Renal cortex interstitium (tissue), 15 donors: ENCODE measurements at places on chromosomes 7 and 10. TPM values are rescaled to one million over a fixed set of nuclear protein-coding genes. Genes with fewer than 3 reads are reported as not detected.
A peak's percentile ranks its signal among the peaks of the same experiment; 100 is the strongest.

DNA sequence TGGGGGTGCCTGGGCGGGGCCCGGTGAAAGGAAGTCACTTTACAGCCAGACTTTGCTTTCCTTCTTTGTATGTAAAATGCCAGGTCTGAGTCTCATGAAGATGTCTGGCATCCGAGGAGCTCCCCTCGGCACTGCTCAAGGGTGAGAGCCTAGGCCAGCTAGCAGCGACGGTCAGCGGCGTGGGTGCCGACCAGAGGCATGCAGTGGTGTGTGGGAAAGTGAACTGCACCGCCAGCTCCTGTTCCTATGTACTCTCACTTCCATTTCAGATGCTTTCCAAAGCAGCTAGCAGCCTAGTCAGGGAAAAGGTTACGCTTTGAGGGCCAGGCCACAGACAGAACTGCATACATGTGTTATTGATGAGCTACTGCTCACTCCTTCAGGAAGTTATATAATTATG lies 172.8 kb downstream of the ZMYND11 start:
- DNase-seq: no peak

- peak; percentile 73 for DNase-seq
Measured at GRCh38 chr10:15209827-15210509, 41.5 kb upstream of the NMT2 start.

DNA sequence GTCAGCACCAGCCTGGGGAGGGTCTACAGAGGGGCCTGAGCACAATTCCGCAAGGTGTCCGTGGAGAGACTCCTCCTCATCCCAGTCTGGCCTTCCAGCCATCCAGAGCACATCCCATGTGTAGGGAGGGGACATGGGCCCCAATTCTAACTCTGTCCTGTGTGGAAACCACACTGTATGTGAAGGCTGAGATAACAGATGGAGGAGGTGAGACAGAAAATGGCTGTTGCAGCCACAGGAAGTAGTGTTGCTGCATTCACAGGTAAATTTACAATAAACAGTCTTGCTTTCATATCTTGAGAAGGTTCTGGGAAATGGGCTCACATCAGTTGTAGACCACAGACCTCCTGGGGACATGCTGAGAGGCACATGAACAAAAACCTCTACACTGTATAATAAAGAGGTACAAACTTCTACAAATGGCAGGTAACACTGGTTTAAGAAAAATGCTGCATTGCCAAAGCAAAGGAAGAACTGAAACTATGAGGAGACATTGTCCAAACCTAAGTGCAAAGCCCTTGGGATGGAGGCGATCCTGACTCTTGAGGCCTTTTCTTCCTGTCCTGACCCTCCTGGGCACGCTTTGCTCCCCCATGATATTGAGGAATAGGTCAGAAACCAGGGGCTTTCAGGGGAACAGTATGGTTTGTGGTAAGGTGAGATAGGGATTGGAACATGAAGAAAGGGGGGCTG lies 21.6 kb upstream of the GIMAP2 start:
- DNase-seq: no peak

DNA sequence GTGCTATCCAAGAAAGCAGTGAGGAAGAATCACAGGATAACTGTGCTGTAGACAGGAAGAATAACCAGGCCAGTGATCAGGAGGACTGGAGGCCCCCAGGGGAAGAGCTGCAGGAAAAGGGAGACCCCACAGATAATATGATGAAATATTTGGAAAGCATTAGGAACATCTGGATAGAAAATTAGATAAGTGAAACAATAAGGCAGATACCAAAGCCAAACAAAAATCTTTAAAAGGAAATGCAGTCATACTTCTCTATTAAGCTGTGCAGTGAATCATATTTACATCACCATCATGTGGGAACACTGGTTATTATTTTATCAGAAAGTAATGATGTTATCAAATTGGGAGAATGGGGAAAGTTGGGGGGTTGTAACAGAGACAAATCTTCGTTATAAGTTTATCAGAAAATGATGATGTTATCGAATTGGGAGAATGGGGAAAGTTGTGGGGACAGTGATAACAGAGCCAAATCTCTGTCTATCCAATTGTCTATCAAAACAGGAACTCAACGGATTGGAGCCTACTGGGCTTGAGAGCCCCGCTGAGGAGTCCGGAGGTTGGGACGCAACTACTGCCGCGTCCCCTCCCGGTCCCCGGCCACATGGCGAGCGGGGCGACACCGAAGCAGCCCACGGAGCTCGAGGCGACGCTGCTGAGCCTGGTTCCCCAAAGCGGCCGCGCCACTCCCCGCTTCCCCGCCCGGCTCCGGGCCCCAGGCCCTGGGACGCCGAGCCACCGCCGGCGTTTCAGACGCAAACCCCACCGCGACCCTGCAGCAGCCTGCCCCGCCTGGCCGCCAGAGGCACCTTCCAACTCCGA lies 14.0 kb upstream of the RALA start:
- no peak for DNase-seq

DNA sequence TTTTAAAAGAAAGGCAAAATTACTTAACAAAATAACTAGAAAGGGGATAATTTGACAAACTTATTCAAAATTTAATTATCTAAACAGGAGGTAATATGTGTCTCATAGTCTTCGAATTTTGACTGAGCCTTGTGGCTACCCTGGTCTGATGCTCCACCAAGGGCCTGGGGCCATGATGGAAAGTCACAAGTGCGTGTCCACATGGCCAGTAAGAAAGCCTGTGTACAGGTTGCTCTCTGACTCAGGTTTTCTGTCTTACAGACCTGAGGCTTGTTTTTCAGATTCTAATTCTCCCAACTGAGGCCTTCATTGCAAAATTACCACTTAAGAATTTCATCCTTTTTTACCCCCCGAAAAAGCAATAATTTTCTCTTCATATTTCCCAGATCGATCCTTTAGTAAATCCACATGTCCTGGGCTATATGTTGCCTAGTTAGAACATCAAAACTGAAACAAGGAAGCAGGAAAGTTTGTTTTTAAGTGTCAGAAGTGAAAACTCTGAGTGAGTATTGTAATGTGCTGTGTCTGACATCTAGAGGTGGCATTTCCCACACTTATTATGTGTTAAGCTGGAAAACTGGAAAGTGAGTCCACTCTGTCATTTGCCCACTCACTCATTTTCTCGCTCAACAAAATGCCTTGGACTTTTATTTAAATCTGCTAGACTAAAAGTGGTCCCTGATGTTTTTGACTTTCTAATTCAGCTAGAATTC lies 10.0 kb downstream of the CYP3A43 start:
- DNase-seq: no peak

DNA sequence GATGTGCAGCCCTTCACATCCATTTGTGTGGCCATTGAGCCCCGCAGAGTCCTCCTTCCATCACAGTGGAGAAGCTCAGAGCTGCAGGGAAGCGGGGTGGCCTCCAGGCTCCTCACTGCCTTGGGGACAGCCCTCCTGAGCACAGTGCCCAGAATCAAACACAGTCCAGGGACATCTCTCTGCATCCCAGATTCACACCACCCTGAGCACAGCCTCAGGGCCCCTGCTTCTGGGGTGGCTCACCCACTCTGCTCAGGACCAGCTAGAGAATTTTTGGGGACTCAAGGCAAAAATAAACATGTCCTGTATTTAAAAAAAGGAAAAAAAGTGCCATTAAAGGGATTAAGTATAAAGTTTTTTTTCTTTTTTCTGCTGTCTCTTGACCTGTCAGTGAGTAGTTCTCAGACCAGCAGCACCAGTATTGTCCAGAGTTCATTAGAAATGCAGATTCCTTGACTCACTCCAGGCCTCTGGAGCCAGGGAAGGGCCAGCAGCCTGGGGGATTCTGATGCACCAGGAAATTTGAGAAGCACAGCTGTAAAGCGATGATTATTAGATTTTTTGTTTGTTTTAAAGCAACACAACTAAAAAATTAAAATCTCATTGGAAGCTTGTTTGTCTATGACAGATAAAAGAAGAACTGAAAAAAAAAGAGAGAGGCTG lies 61.6 kb downstream of the ARHGAP22 start:
- DNase-seq: no peak

DNA sequence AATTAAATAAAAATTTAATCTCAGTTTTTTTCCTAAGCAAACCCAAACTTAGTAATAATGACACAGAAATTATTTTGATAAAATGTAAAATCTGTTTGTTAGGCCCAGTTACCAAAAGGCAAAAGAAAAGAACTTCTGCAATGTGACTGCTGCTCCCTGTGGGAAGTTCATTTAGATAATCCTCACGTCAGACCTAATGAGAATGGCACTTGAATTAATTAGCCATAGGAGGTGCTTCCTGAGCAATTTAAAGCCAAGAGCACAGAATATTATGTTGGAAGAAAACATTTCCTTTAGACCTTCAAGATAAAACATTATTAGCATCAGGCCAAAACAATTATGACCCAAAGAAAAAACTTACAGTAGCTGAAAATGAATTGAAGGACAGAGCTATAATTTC lies 19.4 kb downstream of the SPAM1 start:
- DNase-seq: no peak

GRCh38 chr10:69146759-69147158 lies 22.8 kb downstream of the VPS26A start:
- no peak for DNase-seq

GRCh38 chr7:351256-351655 lies 61.3 kb downstream of the FOXL3 start:
- DNase-seq: no peak

- DNase-seq: no peak
Measured at GRCh38 chr10:51048792-51049191, 25.5 kb upstream of the PRKG1 start.

DNA sequence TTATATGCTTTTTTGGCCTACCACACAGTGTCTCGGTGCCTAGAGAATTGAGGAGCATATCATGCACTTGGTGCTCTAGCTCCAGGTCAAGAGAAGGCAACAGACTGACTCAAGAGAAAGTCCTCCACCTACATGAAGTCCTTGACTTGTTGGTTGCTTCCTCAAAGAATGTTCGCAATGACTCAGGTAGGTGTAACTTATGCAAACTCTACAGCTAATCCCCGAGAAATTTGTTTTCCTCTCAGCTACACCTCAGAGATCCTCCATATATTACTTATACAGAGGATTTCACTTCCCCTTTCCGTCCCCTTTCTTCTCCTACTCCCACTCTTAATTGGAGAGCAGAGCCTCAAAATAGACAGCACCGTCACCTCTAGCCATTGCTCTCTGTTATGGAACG lies 1013.1 kb downstream of the KCNMA1 start:
- DNase-seq: no peak

DNA sequence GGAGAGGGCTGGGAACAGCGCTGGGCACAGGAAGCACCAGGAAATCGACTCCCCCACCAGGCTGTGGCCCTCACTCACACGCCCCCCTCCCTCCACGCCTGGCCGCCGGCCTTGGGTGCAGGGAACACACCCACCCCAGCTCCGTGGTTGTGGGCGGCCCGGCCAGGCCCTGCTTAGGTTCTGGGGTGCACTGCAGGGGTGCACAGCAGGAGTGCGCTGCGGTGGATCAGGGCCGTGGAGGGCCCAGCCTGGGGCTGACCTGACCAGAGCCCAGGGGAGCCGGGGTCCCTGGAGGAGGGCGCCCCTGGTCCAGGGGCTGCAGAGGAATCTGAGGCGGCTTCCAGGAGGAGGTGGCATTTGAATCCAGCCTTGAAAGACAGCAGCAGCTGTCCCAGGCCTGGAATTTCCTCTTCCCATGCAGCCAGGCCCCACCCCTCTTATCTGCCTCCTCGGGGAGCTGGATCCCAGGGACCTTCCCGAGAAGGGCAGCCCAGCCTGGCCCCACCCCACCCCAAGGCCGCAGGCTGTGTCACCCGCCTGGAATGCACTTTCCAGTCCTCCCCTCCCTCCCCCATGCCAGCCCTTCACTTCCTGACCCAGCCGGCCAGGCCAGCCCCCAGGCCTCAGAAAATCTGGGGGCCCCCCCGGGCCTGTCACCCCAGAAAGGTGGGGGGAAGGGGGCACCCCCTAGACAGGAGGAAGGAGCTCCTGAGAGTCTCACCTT lies 18.4 kb upstream of the PDGFA start:
- DNase-seq: no peak

- no peak for DNase-seq
Measured at GRCh38 chr10:19783721-19784120, 32.5 kb upstream of the PLXDC2 start.

GRCh38 chr10:50624866-50625501 lies 1.2 kb upstream of the SGMS1 start:
- peak; percentile 59 for DNase-seq

DNA sequence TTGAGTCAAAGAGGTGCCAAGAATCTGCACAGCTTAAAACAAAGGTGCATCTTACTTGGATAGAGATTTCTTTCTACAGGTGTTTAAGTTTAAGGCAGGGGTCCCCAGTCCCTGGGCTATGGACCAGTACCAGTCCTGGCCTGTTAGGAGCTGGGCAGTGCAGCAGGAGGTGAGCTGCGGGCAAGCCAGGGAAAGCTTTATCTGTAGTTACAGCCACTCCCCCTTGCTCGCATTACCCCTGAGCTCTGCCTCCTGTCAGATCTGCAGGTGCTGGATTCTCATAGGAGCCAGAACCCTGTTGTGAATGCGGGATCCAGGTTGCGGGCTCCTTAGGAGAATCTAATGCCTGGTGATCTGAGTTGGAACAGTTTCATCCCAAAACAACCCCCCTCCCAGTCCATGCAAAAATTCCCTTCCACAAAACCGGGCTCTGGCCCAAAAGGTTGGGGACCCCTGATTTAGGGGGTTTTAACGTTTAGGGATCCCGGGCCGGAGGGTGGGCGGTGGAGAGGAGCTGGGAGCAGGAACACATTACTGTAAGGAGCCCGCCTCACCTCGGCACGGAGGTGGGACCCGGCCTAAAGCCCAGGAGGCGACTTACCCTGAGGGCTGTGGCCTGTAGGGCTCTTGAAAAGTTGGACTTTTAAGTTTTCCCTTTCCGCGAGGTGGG lies 60.2 kb downstream of the ZNF467 start:
- no peak for DNase-seq

DNA sequence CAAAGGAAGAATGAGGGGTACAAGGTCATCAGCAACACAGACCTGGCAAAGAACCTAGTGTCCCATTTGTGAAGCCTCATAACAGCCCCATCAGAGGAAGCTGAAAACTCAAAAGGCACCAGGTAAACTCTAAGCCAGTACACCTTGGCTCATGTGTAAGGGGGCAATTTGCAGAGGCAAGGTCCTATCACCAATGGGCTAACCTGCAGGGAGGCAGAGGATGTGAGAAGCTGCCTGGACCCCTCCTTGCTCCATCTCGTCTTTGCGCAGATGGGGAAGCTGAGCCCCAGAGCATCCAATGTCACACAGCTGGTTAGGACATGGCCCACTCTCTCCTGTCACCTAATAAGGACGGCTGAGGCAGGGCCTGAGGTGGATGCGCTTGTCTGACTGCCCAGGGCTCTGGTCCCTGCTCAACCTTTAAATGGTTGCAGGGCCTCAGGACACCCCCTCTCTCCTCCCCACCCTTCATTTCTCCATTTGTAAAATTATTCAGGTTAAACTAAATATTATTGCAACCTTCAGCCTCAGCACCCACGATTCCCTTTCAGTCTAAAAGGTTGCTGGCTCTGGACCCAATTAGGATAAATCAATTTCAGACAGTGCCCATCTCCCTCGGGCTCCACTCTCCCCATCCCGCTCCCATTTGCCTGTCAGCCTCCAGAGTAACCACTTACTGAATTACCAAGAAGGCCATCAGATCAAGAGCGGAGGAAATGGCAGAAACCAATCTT lies 135.3 kb downstream of the OAT start:
- no peak for DNase-seq

LRRD1 gene
- polyA plus RNA-seq: 0.28 TPM

IGFBP1 gene
- 0.47 TPM for polyA plus RNA-seq

CNPY1 gene
- polyA plus RNA-seq: not detected

CCDC136 gene
- polyA plus RNA-seq: 22.8 TPM
